ENCODE measurements at places on chromosomes 2 and 18.

- no peak for DNase-seq
These were observed 81.0 kb downstream of the SPRED2 start for GRCh38 chr2:65351234-65351947.

GRCh38 chr18:62715759-62716615 is 646 bp downstream of the PHLPP1 start:
- peak; percentile 53 for DNase-seq

GRCh38 chr2:241310917-241311566 is 4.4 kb downstream of the HDLBP start:
- no peak for DNase-seq

GRCh38 chr2:2010251-2010650 is 265.9 kb upstream of the PXDN start:
- DNase-seq, result no peak

- no peak for DNase-seq
These were observed 4.3 kb downstream of the TMEFF2 start for GRCh38 chr2:192190474-192190873.

- no peak for DNase-seq
These were observed 70.8 kb upstream of the CDC42EP3 start for GRCh38 chr2:37742286-37742685.

DNA sequence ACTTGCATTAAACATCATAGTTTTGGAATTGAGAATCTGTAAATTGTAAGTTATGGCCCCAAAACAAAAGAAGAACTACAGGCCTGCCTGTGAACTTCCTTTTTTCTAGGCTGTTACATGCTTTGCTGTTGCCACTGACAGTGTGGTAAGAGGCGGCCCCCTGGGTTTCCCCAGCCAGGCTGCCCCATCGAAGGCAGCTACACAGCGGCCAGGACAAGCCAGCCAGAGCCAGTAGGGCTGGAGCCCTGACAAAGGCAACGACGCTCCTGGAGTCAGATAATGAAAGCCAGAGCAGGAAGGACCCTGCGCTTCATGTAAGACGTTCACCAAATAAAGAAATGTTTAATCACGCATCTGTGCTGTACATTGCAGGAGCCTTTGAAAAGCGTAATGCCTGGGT is 55.0 kb downstream of the ANKRD44 start:
- DNase-seq, result peak; percentile 89

- DNase-seq, result no peak
These were observed 39.7 kb upstream of the SOCS6 start for GRCh38 chr18:70249118-70249517.

- DNase-seq, result no peak
These were observed 293.4 kb downstream of the CELF4 start for GRCh38 chr18:37272226-37272625.

DNA sequence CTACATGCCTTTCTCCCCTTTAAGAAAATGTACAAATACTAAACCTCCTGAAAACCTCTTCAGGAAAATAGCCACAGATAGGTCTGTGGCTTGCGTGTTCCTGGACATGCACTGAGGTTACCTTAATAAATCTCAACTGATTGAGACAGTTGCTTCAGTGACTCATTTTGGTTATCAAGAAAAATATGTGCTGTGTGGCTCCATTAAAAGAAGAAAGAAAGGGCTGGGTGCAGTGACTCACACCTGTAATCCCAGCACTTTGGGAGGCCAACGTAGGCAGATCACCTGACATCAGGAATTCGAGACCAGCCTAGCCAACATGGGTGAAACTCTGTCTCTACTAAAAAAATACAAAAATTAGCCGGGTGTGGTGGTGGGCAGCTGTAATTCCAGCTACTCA is 27.1 kb downstream of the CREG2 start:
- no peak for DNase-seq

GRCh38 chr2:2123238-2123637 is 207.8 kb downstream of the MYT1L start:
- no peak for DNase-seq

DNA sequence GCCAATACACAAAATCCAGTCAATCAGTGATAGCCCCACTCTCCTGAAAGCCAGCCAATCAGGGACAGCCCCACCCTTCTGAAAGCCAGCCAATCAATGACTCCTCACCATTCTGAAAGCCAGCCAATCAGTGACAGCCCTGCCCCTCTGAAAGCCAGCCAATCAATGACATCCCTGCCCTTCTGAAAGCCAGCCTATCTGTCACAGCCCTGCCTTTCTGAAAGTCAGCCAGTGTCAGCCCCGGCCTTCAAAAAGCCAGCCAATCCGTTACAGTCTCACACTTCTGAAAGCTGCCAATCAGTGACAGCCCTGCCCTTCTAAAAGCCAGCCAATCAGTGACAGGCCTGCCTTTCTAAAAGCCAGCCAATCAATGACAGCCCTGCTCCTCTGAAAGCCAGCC is 95.9 kb upstream of the HDAC4 start:
- DNase-seq, result no peak

GRCh38 chr2:127408807-127409099 is 9.5 kb upstream of the PROC start:
- no peak for DNase-seq

GRCh38 chr2:119609337-119609736 is 65.1 kb downstream of the CFAP221 start:
- DNase-seq, result no peak

- DNase-seq, result peak; percentile 69
These were observed 10.4 kb upstream of the DOCK10 start for GRCh38 chr2:225052703-225053102.

DNA sequence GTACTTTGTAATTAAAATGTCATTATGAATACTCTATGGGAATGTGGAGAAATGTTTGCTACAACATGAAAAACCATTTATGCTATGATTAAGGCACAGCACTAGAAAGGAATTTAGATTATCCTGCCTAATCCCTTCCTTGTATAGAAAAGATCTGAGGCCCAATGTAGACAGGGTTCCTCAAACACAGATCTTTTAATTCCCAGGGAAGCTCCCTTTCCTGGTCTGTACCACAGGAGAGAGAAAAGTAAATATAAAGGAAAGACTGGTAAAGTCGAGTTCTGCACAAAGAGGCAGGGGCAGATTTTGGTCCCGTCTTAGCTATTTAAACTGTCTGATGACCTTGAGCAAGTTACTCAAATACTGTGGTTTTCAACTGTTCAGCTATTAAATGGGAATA is 84.7 kb downstream of the ICA1L start:
- no peak for DNase-seq

DNA sequence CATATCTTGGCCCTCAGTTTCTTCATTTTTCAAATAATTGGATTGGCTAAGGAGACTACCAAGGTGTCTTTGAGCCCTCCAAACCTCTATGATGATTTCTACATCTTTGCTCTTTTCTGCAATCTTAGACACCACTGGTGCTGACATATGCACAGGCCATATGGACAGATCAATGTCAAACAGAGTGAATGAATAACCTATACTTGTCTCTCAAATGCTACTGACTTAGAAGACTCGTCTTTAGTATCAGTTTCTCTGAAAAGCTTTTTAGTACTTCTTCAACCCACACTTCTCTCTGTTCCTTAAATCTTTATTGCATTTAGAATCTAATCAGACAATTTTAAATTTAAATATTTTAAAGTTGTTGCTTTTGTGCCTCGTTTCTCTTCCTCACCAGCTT is 258.2 kb downstream of the LTBP1 start:
- no peak for DNase-seq

DNA sequence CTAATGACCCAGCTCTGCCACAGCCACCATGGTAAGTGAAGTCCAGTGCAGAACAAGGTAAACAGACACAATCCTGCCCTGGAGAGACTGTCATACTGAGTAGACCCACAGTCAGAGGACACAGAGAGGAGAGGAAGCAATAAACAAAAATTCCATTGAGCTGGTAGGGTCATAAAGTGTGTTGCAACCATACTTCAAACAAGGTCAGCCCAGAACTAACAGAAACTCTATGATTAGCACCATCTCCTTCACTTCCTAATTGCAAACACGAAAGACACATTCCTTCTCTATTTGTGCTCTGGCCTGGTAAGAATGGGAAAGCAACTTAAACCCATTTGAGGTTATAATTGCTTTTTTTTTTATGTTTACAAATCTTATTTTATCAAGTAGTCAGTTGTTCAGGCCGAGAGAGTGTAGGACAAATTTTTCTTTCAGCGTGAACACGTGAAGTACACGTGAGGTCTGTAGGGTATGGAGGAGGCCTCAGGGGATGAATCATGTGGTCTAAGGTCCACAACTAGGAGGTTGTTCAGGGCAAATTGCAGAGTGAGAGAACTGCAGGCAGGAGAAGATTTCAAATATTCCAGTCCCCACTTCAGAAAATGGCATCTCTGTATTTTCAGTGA is 71.4 kb upstream of the GLS start:
- DNase-seq, result no peak

DNA sequence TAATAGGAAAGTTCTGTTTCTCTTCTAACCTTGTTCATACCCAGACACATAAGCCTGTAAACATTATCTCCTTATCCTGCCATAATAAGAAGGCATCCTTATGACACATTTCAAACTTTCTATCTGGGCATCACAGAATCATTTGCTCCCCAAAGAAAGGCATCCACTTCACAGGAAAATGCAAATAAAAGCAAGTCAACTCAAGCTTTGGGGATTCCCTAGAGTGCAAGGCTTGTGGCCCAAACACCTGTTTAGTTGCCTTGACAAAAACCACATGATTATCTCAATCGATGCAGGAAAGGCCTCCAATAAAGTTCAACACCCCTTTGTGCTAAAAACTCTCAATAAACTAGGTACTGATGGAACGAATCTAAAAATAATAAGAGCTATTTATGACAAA is 195.7 kb upstream of the GALNT5 start:
- DNase-seq, result no peak

GRCh38 chr18:41681138-41681880 is 273.7 kb upstream of the PIK3C3 start:
- no peak for DNase-seq

DNA sequence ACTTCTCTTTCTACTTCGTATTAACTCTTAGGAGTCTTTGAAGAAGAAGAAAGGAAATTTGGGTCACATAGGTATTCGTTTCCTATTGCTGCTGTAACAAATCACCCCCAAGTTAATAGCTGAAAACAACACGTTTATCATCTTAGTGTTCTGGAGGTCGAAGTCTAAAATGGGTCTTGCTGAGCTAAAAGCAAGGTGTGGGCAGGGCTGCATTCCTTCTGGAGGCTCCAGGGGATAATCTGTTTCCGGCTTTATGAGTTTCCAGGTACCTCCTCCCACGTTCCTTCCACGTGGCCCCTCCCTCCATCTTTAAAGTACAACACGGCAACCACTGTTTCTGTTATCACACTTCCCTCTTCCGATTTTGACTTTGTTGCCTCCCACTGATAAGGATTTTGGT is 233.5 kb upstream of the RBBP8 start:
- DNase-seq, result no peak

GRCh38 chr18:57846258-57846657 is 43.1 kb upstream of the ATP8B1 start:
- DNase-seq, result no peak

- DNase-seq, result no peak
These were observed 1.8 kb downstream of the TRABD2A start for GRCh38 chr2:84878896-84879583.

DNA sequence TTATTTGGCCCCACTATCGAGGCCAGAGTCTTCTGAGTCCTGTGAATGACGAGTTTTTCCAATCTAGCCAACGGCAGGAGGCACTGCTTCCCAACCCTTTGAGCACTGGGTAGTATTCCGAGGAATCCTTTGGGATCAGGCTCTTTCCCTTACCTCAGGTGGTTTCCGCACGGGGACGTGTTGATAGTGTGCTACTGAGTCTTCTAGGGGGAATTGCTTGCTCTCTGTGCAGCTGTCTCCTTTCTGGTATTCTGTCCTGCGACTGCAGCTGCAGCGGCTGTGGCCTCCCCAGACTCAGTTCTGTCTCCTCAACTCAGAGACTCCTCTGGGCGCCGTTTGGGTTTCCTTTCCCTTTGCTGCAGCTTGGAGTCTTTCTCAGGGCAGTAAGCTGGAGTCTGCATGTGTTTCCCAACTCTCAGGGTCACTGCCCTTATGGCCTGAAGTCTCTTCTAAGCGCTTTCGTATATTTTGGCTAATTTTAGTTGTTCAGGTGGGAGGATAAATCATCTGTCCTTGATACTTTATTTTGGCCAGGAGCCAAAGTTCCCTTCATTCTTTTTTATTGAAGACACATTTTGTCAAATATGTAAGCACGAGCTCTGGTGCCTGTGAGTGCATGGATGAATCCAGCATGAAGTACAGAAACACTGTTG is 118.4 kb downstream of the MAP4K4 start:
- DNase-seq, result no peak

- no peak for DNase-seq
These were observed 9.7 kb upstream of the NEDD4L start for GRCh38 chr18:58034370-58034769.

DNA sequence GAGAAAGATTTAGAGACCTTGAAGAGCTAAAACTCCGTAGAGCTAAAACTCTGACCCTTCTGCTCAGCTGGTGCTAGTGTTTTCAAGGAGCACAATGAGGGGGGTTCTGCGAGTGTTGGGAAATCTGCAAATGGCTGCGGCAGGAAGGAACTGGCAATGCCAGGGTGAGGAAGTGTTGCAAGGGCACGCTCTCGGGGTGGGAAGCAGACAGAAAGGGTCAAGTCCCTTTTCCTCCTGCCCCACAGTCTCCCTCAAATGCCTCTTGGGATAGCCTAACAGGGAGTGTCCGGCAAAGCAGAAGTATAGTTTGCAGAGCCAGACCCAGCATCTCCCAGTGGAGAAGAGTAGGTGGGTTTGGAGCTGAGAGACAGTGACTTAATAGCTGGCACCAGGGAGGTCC is 60.5 kb downstream of the NCAPH start:
- no peak for DNase-seq

DNA sequence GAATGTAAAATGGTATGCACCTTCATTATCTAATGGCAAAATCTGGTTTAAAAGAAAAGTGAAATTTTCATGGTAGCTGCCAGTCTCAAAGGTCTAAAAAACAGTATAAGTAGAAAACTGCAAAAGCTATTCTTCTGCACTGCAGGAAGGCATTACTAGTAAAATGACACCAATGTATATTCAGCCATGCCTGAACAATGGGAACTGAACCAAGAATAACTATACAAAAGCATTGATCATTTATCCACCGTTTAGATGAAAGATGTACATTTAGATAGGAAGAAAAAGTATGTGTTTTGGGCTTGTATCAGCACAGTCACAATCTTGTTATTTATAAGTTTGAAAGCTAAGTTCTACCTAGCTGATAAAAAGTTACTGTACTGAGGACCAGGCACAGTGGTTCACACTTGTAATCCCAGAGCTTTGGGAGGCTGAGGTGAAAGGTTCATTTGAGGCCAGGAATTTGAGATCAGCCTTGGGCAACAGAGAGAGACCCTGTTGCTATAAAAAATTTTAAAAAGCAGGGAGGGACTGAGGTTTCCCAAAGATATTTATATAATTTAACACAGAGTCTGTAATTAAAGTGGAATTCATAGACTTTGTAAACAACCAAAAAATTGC is 163.1 kb upstream of the WDSUB1 start:
- no peak for DNase-seq

GRCh38 chr2:228681426-228681825 is 499.9 kb upstream of the SPHKAP start:
- DNase-seq, result no peak

- no peak for DNase-seq
These were observed 70.4 kb downstream of the CWC22 start for GRCh38 chr2:179936654-179937053.

GRCh38 chr2:205161156-205161839 is 521.0 kb upstream of the NRP2 start:
- DNase-seq, result no peak
